K562 (cell line): ENCODE measurements at places on chromosomes 11 and 22. TPM values are rescaled to one million over a fixed set of nuclear protein-coding genes. Genes with fewer than 3 reads are reported as not detected.

Gene SPI1
- total RNA-seq, result 30.7 and 33.7 TPM in 2 replicates

Gene PHLDA2
- 42.4 and 43.2 TPM in 2 replicates for total RNA-seq

Gene SESN3
- total RNA-seq, result 2.5 and 2.6 TPM in 2 replicates

Gene CFAP300
- total RNA-seq, result not detected in 2 replicates

Gene ART1
- total RNA-seq, result not detected in 2 replicates
